HL-60 (cell line): ENCODE measurements at places on chromosomes 5 and 9.

DNA sequence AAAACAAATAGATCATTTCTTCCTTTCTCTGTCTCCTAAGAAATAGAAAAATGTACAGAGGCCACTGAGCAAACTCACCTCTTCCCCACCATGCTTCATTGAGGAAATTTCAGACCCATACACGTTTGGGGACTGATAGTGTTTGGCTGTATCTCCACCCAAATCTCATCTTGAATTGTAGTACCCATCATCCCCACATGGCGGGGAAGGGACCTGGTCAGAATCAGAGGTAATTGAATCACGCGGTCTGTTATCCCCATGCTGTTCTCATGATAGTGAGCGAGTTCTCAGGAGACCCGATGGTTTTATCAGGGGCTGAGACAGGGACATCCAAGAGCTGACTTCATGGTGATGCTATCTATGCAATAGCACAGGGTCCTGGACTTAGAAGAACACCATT, 1655.8 kb downstream of the MAT2B start:
- DNase-seq = no peak

- no peak for DNase-seq
These were observed 166.8 kb downstream of the NNT start for GRCh38 chr5:43769571-43770355.

- no peak for DNase-seq
These were observed 483 bp downstream of the G3BP1 start for GRCh38 chr5:151772029-151772845.

- no peak for DNase-seq
These were observed 88.0 kb upstream of the ANKH start for GRCh38 chr5:14959399-14960119.

- peak; percentile 26 for DNase-seq
These were observed 441.4 kb downstream of the SH3GL2 start for GRCh38 chr9:18020121-18020745.

DNA sequence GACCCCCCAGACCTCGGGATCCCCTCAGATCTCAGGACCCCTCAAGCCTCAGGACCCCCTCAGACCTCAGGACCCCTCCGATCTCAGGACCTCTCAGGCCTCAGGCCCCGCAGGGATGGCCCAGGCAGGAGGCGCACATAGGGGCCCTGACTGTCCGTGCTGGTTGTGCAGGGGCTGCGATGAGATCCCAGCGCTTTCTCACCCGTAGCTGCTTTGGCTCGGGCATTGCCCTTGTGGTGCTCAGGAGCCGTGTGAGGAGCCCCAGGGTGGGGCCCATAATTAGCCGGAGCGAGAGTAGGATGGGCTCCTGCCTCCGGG, 680 bp upstream of the LPCAT1 start:
- no peak for DNase-seq

- DNase-seq = no peak
These were observed 193.3 kb downstream of the SMARCA2 start for GRCh38 chr9:2208465-2208864.

GRCh38 chr5:156121882-156122281, 205.1 kb upstream of the SGCD start:
- DNase-seq = no peak

- peak; percentile 5 for DNase-seq
These were observed 118.0 kb downstream of the ESM1 start for GRCh38 chr5:54867310-54867944.

DNA sequence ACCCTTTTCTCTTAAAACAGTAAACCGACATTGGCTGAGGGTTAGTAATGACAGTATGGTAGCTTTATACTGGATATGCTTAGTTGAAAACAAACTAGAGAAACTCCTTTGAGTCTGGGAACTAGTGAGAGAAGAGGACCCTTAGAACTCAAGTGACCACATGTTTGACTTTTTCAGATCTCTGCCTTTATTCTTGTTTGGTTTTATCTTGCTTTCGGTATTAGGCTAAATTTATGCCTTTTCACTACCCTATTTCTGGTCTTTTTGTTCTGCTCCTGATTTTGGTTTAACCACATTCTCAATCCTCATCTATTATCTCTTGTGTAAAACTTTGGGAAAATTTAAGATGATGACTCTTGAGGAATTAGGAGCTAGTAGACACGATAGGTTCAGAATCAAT, 11.0 kb downstream of the SNAPC3 start:
- no peak for DNase-seq

- DNase-seq = no peak
These were observed 49.9 kb downstream of the GDNF start for GRCh38 chr5:37789991-37790390.

DNA sequence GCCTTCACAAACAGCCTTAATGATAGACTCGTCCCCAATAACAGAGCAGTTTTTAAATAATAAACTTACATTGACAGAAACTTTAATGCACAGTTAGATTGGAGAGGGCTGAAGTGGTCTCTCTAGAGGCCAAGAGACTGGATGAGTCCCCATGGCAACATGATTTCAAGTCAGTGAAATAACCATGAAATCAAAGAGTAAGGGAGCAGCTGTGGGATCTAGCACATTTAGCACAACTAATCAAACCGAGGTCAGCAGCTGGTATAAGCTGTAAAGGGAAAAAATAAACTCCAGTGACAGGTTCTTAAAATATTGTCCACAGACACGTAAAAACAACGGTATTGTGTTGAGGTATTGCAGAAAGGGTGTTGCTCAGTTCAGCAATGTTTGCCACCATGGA, 916.6 kb downstream of the DNAH5 start:
- no peak for DNase-seq

GRCh38 chr5:135360278-135361274, 38.5 kb downstream of the MACROH2A1 start:
- DNase-seq = no peak

- DNase-seq = no peak
These were observed 12.8 kb downstream of the NCS1 start for GRCh38 chr9:130185017-130185416.

GRCh38 chr5:572398-573019, 39.6 kb upstream of the CEP72 start:
- DNase-seq = no peak

GRCh38 chr9:15541872-15542271, 11.0 kb upstream of the CCDC171 start:
- no peak for DNase-seq

- no peak for DNase-seq
These were observed 13.4 kb downstream of the ELOVL7 start for GRCh38 chr5:60830581-60831127.

GRCh38 chr9:87959916-87960581, 14.3 kb downstream of the CDK20 start:
- no peak for DNase-seq

GRCh38 chr5:86525622-86526021, 92.1 kb upstream of the COX7C start:
- no peak for DNase-seq

- no peak for DNase-seq
These were observed 4.3 kb downstream of the CACNA1B start for GRCh38 chr9:137881591-137882505.

DNA sequence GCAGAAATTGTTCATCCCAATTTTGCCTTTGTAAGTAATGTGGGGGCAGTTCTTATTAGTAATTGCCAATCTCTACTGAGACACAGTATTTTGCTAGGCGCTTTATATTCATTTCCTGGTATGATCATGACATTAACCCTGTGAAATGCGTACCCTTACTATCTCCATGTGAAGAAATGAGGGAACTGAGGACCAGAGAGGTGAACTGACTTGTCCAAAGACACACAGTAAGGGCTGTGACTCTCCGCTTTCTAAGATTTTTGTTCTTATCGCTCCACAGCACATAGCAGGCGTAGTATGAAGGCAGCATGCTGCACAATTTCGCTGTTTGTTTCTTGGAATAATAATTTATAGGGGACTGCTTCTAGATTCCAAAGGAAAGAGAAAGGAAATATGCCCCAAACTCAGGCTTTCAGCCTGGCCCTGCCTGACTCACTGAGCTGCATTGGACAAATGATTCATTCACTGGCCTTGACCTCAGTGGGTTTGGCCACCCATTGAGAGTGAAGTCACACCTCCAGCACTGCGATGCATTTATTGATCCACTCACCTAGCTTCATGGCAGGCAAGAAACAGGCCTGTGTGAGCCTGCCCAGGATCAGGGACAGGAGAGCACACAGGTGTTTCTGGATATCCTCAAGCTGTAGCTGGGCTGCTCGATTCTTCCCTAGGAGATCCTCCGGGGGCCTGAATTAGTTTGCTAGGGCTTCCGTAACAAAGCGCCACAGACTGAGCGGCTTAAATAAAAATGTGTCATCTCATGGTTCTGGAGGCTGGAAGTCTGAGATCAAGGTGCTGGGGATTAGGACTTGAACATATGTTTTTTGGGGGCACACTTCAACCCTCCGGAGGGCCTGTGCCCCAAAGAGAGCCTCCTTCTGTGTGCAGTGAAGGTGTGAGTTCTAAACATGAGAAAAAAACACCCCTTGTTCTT, 7.2 kb upstream of the DUSP1 start:
- DNase-seq = no peak

GRCh38 chr9:36401164-36401740, 1.2 kb upstream of the RNF38 start:
- DNase-seq = no peak

DNA sequence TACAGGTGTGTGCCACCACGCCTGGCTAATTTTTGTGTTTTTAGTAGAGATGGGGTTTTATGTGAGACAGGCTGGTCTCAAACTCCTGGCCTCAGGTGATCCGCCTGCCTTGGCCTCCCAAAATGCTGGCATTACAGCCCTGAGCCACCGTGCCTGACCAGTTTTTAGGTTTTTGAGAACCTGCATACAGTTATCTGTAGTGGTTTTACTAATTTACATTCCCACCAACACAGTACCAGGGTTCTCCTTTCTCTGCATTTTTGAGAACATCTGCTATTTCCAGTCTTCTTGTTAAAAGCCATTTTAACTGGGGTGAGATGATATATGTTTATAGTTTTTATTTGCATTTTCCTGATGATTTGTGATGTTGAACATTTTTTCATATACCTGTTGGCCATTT, 12.8 kb downstream of the DMXL1 start:
- DNase-seq = no peak

- no peak for DNase-seq
These were observed 1187.8 kb downstream of the CDH9 start for GRCh38 chr5:25850581-25850980.

GRCh38 chr9:97431044-97431441, 19.1 kb downstream of the TDRD7 start:
- DNase-seq = no peak
